ENCODE measurements at places on chromosomes 4 and X. TPM values are rescaled to one million over a fixed set of nuclear protein-coding genes. Genes with fewer than 3 reads are reported as not detected.

DNA sequence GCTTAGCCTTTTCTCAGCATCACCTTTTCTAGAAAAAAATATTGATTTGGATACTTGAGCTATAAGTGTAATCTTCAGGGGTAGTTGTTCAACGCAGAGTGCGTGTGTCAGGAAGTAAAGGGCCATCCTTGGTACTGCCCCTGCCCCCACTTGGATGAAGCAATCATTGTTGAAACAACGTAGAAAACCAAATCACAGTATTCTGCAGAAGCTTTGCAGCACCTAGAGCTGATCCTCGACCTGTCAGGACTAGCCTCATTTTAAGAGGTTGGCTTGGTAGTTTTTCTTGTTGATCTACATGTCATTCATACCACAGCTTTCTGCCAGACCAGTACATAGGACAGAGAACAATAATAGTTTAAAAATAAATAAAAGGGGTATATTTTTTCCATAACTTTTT is 65.3 kb upstream of the MYOZ2 start:
- no peaks in the 10 kb centered on the region for H3K4me1 ChIP-seq
- no peak for DNase-seq
- H3K27ac ChIP-seq, result no peak overlapping the region
- no peak overlapping the region for H3K4me3 ChIP-seq
- peaks cover 1% of the 10 kb centered on the region for H3K27me3 ChIP-seq

GRCh38 chr4:130449741-130450140 is 1353.8 kb downstream of the C4orf33 start:
- H3K4me1 ChIP-seq, result no peaks in the 10 kb centered on the region
- no peak for DNase-seq
- no peaks in the 10 kb centered on the region for H3K27me3 ChIP-seq
- H3K27ac ChIP-seq, result no peak overlapping the region
- no peak overlapping the region for H3K4me3 ChIP-seq

- no peak overlapping the region for H3K4me3 ChIP-seq
- H3K27me3 ChIP-seq, result peaks cover 14% of the 10 kb centered on the region
- H3K4me1 ChIP-seq, result peaks cover 21% of the 10 kb centered on the region
- no peaks in the 10 kb centered on the region for H3K36me3 ChIP-seq
- H3K27ac ChIP-seq, result no peak overlapping the region
- no peak for DNase-seq
These were observed 10.9 kb downstream of the RTL5 start for GRCh38 chrX:72120837-72121236.

- H3K27me3 ChIP-seq, result peaks cover 2% of the 10 kb centered on the region
- H3K4me1 ChIP-seq, result no peaks in the 10 kb centered on the region
- no peak overlapping the region for H3K27ac ChIP-seq
- no peaks in the 10 kb centered on the region for H3K36me3 ChIP-seq
These were observed 147.4 kb upstream of the LDB2 start for GRCh38 chr4:17045866-17046265.

- H3K4me3 ChIP-seq, result no peak overlapping the region
- H3K27ac ChIP-seq, result no peak overlapping the region
- no peak for DNase-seq
- no peaks in the 10 kb centered on the region for H3K27me3 ChIP-seq
These were observed 516.2 kb upstream of the ADGRL3 start for GRCh38 chr4:60683973-60684372.

DNA sequence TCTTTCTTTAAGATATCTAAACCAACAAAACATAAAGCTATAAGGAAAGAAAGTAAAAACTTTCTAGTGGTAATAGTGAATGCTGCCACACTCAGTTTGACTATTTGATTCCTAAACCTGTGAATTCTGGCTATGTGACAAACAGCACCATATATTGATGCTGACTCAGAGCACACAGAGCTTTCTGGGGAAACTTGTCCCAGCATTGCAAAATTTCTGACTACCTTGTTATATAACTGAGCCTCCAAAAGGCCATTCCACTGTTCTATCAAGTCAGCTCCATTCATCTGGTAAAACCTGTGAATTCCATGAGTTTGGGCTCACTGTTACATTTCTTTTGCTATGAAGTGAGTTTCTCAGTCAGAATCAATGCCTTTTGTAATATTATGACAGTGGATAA is 1229.7 kb downstream of the PCDH18 start:
- no peak overlapping the region for H3K27ac ChIP-seq
- H3K4me3 ChIP-seq, result no peak overlapping the region
- no peak for DNase-seq
- H3K4me1 ChIP-seq, result no peaks in the 10 kb centered on the region

DNA sequence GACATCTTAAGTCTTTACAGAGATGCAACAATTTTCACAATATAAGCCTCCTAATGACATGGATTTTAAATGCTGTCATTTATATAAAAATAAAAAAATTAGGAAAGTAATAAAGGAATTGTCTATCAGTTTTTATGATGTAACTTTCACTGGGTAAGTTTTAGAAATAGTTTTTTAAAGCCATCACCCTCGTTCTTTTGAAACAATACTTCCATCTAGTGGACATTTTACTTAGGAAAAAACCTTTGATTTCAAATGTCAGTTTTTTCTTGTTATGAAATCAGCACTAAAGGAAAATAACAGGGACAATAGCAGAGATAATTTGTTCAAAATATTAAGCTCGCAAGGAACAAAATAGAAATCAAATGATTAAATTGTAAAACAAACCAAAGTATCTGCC is 24.3 kb upstream of the NDNF start:
- no peaks in the 10 kb centered on the region for H3K4me1 ChIP-seq
- no peak for DNase-seq
- no peak overlapping the region for H3K4me3 ChIP-seq
- H3K27ac ChIP-seq, result no peak overlapping the region
- H3K36me3 ChIP-seq, result no peaks in the 10 kb centered on the region

DNA sequence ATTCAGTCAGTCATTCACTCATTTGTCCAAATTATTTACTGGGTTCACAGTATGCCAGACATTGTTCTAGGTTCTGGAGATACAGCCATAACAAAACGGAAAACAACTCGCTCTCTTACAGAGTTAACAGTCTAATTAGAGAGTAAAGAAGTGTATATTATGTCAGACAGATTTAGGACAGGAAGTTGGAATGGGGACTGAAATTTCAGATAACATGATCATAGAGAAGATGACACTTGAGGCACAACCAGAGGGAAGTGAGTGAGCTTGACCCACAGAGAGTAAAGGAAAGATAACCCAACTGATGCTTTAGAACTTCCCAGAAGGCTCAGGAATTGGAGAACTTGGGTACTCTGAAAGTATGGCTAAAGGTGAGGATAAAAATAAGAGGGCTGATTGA is 139.4 kb downstream of the ZAR1 start:
- H3K36me3 ChIP-seq, result peaks cover 3% of the 10 kb centered on the region
- no peak for DNase-seq
- H3K4me3 ChIP-seq, result no peak overlapping the region
- H3K27me3 ChIP-seq, result no peaks in the 10 kb centered on the region

- no peaks in the 10 kb centered on the region for H3K4me1 ChIP-seq
- H3K36me3 ChIP-seq, result no peaks in the 10 kb centered on the region
- no peaks in the 10 kb centered on the region for H3K27me3 ChIP-seq
- no peak for DNase-seq
These were observed 33.1 kb downstream of the OSTC start for GRCh38 chr4:108683479-108683878.

GRCh38 chr4:98430708-98431403 is 169.7 kb downstream of the RAP1GDS1 start:
- peaks cover 18% of the 10 kb centered on the region for H3K4me1 ChIP-seq
- no peak for DNase-seq
- no peak overlapping the region for H3K4me3 ChIP-seq

DNA sequence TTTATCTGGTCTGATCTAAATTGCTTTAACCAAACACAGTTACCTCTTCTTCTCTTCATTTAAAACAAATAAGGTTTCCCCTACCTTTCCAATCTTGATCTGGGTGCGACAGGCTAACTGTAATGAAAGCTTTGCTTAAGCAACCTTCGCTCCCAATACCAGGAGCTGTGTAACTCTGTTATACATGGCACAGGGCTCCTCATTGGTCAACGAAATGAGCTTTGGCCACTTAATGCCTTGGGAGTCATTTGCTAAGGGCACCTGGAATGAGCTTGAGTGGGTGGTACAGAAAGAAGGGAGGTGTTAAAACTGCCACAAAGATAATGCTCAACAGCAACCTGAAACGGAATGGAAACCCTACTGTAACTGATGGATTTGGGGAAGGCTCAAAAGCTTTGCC is 140.5 kb downstream of the CHRNA9 start:
- no peak overlapping the region for H3K4me3 ChIP-seq
- H3K4me1 ChIP-seq, result no peaks in the 10 kb centered on the region
- DNase-seq, result no peak
- H3K27ac ChIP-seq, result no peak overlapping the region
- H3K27me3 ChIP-seq, result no peaks in the 10 kb centered on the region

- no peaks in the 10 kb centered on the region for H3K27me3 ChIP-seq
- no peak overlapping the region for H3K27ac ChIP-seq
- H3K4me3 ChIP-seq, result no peak overlapping the region
- peaks cover 3% of the 10 kb centered on the region for H3K4me1 ChIP-seq
- DNase-seq, result no peak
These were observed 69.6 kb upstream of the C4orf50 start for GRCh38 chr4:6087669-6088341.

GRCh38 chrX:40931921-40932320 is 153.3 kb upstream of the USP9X start:
- peaks cover 4% of the 10 kb centered on the region for H3K36me3 ChIP-seq
- H3K27me3 ChIP-seq, result no peaks in the 10 kb centered on the region
- H3K4me1 ChIP-seq, result peaks cover 20% of the 10 kb centered on the region
- H3K4me3 ChIP-seq, result peak overlapping the region; percentile 17

DNA sequence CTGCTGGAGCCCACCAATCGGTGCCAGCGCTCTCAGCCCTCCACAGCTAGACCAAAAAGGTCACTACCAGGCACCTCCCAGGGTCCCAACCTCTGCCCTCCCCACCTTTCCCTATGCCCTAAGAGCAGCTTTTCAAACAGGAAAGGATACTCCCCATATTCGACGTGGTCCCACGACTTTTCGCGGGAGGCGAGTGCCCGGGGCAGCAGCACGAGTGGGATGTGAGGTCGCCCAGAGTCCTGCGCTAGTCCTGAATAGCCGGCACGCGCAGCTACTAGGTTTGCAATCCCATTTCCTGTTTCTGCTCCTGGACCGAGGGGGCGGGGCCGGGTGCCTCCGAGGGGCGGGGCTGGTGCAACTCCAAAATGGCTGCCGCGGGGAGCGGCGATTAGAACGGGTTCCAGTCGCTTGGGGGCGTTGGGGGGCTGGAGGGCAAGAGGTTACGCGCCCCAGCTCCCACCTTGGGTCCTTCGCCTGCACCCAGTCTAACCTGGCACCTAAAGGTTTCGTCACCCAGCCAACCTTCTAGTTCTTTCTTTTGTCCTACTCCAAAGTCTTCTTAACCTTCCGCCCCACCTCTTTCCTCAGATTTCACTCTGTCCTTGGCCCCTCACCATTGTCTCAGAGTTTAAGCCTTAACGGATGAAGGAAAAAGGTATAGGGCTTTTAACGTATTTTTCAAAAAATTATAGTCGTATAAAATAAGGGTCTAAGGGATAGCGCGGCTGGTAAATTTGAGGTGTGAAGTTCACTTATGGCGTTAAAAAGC is 85.0 kb upstream of the TENT5D start:
- H3K27me3 ChIP-seq, result no peaks in the 10 kb centered on the region
- H3K27ac ChIP-seq, result no peak overlapping the region
- H3K4me1 ChIP-seq, result no peaks in the 10 kb centered on the region
- no peaks in the 10 kb centered on the region for H3K36me3 ChIP-seq

DNA sequence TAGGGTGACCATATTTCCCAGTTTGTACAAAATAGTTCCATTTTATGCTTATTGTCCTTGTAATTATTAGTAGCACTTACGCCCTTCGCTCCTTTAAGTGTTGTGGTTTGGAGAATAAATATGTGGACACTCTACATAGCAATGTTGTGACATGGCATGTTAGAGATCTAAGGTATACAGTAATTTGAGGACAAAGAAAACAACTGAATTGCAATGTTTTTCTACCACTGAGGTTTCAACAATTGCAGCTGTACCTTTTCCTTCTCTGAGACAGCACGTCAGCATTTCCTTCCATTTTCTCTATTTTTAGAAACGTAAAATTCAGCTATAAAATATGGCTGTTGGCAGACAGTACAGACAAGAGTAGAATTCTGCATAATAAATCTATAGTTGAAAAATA is 323.1 kb downstream of the MAPK10 start:
- H3K4me1 ChIP-seq, result no peaks in the 10 kb centered on the region
- no peak overlapping the region for H3K27ac ChIP-seq
- H3K36me3 ChIP-seq, result no peaks in the 10 kb centered on the region
- no peak overlapping the region for H3K4me3 ChIP-seq
- peaks cover 1% of the 10 kb centered on the region for H3K27me3 ChIP-seq

GRCh38 chrX:42978655-42979379 is 200.9 kb upstream of the PPP1R2C start:
- H3K27me3 ChIP-seq, result no peaks in the 10 kb centered on the region
- no peak for DNase-seq
- peaks cover 5% of the 10 kb centered on the region for H3K4me1 ChIP-seq
- H3K27ac ChIP-seq, result no peak overlapping the region

DNA sequence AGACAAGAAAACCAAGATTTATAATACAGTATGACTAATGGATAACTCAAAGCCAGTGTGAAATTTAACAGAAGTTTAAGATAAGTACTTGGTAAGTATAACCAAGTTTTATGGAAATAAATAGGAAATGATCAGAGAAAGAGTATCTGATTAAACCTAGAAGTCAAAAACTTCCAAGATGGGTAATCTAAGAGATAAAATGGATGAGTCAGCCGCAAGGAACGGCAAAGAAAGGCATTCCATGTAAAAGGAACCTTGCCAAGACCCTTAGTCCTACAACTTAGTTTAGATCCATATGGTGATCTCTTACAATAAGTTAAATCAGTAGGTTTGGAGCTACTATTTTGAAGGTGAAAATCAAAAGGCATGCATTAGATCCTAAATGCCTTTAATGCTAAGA is 34.8 kb downstream of the LIN54 start:
- H3K4me1 ChIP-seq, result no peaks in the 10 kb centered on the region
- H3K27me3 ChIP-seq, result no peaks in the 10 kb centered on the region
- no peak overlapping the region for H3K4me3 ChIP-seq

GRCh38 chrX:24184018-24184417 is 34.5 kb downstream of the ZFX start:
- H3K4me3 ChIP-seq, result no peak overlapping the region
- DNase-seq, result no peak
- H3K36me3 ChIP-seq, result peaks cover 25% of the 10 kb centered on the region
- no peak overlapping the region for H3K27ac ChIP-seq

GRCh38 chrX:51336584-51336983 is 4.0 kb downstream of the NUDT10 start:
- H3K36me3 ChIP-seq, result no peaks in the 10 kb centered on the region
- no peaks in the 10 kb centered on the region for H3K27me3 ChIP-seq
- no peak overlapping the region for H3K27ac ChIP-seq
- H3K4me3 ChIP-seq, result no peak overlapping the region

GRCh38 chrX:23898412-23898959 is 9.3 kb downstream of the APOO start:
- H3K4me3 ChIP-seq, result no peak overlapping the region
- H3K36me3 ChIP-seq, result no peaks in the 10 kb centered on the region
- no peaks in the 10 kb centered on the region for H3K27me3 ChIP-seq
- no peaks in the 10 kb centered on the region for H3K4me1 ChIP-seq

GRCh38 chr4:68569466-68570121 is 6.5 kb downstream of the UGT2B17 start:
- H3K4me3 ChIP-seq, result no peak overlapping the region
- DNase-seq, result no peak

The CTAG2 gene
- total RNA-seq, result not detected

The TENM3 gene
- not detected for total RNA-seq

The ZFP92 gene
- total RNA-seq, result 1.2 TPM

The FAM9B gene
- not detected for total RNA-seq

The GPR143 gene
- not detected for total RNA-seq

The SUPT20HL1 gene
- total RNA-seq, result not detected

The PRDM5 gene
- 0.51 TPM for total RNA-seq

The NPY1R gene
- not detected for total RNA-seq

The ELF4 gene
- 17.5 TPM for total RNA-seq

The FAM9C gene
- total RNA-seq, result not detected

The OPN1LW gene
- total RNA-seq, result not detected

The BEX2 gene
- 13.6 TPM for total RNA-seq

Data from activated CD8-positive, alpha-beta T cell treated with anti-CD3 and anti-CD28 coated beads for 36 hours (primary cell).